ENCODE measurements at places on chromosomes 2 and 18.

GRCh38 chr2:104871972-104872865 lies 18.3 kb downstream of the POU3F3 start:
- no peak for DNase-seq

- DNase-seq = no peak
These were observed 521.3 kb downstream of the METTL4 start for GRCh38 chr18:2049986-2050385.

GRCh38 chr18:58416014-58416703 lies 212.7 kb downstream of the ALPK2 start:
- DNase-seq = no peak

- DNase-seq = no peak
These were observed 47.2 kb downstream of the SPOPL start for GRCh38 chr2:138548796-138549195.

GRCh38 chr2:152251211-152251610 lies 75.6 kb upstream of the STAM2 start:
- no peak for DNase-seq

- no peak for DNase-seq
These were observed 14.4 kb upstream of the SMIM21 start for GRCh38 chr18:75441896-75442295.

DNA sequence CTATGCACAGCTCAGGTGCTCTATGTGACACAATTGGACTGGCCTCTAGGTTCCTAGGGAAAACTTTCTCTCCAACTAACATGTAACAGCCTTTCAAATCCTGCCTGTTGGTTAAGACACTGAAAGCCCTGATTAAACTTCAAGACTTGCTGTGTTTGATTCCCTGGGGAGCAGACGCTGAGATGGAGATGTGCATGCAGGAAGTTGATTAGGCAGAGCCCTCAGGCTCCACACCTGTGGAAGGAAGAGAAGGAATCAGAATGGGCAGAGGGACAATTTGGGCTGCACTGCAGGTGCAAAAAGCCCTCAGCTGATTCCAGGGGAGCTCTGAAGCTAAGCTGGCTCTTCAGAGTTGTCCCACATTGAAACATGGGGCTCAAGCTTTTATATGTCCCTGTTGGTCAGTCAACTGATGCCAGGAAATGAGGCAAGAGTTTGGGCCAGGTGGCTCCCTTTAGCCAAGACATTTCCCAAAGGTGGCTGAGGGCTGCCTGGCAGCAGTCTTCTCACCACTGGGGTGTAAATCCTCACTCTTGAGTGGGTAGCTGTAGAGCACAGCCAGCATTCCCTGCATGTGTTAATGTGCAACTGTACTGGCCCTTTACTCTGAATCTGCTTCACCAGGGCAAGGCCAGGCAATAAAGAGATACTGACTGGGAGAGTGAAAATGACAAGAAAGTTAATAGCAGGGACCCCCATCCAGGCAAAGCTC lies 199.5 kb upstream of the DDX18 start:
- no peak for DNase-seq

- DNase-seq = no peak
These were observed 415.2 kb upstream of the NETO1 start for GRCh38 chr18:73283032-73283431.

GRCh38 chr2:240124651-240125030 lies 11.5 kb downstream of the COPS9 start:
- no peak for DNase-seq

- no peak for DNase-seq
These were observed 28.1 kb downstream of the CAMKMT start for GRCh38 chr2:44389895-44390294.

GRCh38 chr2:103265521-103265920 lies 503.7 kb downstream of the TMEM182 start:
- no peak for DNase-seq

GRCh38 chr2:96824079-96824870 lies 8.2 kb downstream of the CNNM3 start:
- no peak for DNase-seq

DNA sequence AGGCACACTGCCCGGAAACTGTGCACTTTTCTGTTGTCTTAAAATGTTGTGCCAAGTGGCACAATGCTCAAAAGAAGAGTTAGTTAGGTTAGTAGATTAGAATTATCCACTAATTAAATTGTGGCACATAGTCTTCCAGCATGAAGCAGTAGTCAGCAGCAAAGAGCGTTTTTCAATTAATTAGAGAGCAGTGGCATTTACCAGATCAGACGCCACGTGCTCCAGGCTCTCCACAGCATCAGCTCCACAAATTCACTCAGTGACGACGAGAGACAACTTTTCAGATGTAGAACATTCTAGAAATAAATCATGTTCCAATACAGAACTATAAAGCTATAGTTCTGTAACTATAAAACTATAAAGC lies 16.4 kb upstream of the RTTN start:
- DNase-seq = no peak

DNA sequence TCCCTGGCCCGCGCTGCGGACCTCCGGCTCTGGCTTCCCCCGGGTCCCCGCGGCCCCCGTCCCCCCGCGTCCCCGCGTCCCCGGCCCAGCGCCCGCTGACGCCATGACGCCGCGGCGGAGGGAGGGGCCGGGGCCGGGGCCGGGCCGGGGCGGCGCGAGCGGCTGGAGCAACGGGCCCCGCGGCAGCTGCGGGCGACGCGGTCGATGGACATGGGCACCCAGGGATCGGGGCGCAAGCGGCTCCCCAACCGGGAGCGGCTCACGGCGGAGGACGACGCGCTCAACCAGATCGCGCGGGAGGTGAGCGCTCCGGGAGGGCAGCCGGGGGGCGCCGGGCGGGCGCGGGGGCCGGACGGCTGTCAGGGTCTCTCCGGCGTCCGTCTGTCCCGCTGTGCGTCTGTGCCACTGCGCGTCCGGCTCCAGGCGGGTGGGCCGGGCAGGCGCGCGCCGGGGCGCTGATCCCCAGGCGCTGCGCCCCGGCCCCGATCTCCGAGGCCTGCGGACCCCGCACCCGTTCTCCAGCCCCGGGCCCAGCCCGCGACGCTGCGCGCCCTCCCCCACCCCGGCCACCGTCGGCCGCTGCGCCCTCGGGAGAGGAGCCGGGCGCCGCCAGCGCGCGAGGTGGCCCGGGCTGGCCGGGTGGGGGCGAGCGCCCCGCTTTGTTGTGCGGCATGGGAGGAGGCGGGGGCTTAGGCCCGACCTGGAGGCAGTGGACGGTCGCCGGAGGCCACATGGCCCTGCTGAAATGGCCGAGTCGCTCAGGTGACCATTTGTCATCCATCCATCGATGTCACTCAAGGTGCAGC lies at the start of gene LRRFIP1:
LRRFIP1 (plus strand) TSS at position 147 of the 806 bp plus-strand sequence; CDS start at position 205, 58 bp downstream.
- DNase-seq = no peak

GRCh38 chr2:28392297-28393113 lies at the start of gene FOSL2:
FOSL2 (plus strand) TSS chr2:28392858; CDS start chr2:28393721, 863 bp downstream.
- peak; percentile 98 for DNase-seq
